ENCODE measurements at places on chromosomes 7 and 10.

DNA sequence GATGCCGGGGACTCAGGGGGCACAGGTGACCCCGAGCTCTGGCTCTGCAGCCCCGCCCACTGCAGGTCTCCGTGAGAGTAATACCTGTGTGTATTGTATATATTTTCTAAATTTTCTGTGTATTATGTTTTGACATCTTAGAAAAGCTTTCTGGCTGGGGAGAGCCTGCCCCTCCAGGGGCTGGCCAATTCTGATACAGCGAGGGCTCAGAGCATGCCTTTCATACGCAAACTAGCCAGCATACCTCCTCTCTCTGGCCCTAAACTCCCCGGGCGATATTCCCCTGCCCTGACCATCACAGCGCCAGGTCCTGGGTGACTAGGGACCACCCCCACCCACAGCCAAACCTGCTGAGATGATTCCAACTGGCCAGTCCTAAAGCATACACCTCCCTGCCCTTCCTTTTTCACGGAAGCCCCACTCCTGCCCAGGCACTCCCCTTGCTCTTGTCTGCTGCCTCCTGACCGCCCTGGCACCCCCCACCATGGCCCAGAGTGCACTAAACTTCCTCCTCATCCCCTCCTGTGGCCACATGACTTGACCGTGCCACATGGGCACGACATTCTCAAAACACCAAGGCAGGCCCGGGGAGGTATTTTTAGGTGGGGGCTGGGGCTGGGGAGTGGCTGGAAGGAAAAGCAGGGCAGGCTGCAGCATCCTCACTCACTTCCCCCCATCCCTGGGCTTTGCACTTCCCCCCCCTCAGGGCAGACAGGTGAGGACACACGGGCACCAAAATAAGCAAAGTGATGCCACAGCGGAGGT is 61.5 kb downstream of the INSIG1 start:
- no peak for DNase-seq

GRCh38 chr10:31774928-31775650 is 153.5 kb downstream of the ARHGAP12 start:
- DNase-seq, result no peak

DNA sequence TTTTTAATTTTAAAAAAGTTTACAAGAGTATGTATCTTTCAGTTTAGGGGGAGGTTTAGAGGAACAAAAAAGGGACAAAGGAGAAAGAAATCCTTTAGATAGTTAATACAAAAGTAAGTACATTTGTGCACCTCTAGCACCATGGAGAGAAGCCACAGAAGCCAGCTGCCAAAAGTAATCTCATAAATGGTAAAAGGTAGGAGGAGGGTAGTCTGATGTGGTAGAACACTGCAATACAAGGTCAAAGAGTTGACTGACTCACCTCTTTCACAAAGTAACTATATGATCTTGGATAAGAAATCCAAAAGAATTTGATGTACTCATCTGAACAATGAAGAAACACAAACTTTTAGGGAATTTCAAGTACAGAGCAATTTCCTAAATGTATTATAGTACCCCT is 68.1 kb downstream of the CNOT4 start:
- no peak for DNase-seq

DNA sequence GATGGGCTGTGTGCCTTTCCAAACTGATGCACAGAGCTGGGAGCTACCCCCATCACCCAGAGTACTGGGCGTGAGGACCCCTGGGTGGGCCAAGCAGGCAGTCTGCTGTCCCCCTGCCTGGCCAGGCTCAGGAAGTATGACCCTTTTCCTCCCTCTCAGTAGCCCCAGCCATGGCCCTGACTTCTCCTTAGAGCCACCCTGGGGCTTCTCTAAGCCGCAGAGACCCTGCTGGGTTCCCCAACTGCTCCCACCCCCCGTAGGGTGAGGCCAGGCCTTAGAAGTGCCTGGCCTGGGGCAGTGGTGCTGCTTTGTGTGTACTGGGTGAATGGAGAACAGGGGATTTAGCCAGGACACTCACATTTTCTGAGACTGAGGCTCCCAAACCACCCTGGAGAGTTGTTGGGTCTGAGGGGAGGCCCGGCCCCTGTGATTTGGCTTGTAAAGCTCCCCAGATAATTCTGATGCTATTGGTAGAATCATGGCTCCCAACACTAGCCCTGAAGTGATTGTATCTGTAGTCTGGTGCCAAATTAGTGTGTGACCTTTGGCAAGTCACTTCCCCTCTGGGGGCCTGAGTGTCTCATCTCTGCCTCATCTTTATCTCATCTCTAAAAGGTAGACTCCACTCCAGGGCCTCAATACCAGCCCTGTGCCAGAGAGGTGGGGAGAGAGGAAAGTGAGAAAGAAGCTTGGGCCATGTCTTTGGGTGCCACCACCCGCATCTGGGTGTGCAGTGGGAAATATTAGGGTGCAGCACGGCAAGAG is 99.7 kb upstream of the PPIF start:
- DNase-seq, result no peak

DNA sequence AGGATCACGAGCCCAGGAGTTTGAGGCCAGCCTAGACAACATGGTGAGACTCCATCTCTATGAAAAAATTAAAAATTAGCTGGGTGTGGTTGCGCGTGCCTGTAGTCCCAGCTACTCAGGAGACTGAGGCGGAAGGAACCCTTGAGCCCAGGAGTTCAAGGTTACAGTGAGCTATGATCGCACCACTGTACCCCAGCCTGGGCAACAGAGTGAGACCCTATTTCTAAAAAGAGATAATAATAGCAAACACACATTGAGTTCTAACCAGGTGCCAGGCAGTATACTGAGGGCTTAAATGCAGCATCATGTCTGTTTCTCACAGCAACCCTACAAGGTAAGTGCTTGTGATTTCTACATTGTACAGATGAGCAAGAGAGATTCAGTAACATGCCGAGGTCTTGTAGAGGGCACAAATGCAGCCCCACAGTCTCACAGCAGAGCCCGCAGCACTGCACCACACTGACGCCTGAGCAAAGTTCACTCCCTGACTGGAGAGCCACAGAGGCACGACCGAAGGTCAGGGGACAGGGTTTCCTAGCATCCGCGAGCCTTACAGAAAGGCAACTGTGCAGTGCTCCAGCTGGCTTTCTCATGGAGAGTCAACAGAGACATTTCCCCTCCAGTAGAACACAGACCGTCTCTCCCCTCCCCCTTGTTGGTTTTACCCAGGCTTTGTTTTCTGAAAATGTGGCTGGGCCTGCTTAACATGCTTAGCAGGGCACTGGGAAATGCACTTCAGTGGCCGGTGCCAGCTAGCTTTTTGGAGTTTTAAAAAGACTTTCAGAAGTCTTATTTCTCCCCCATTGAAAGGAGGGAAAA is 36.5 kb downstream of the PDSS1 start:
- peak; percentile 14 for DNase-seq

DNA sequence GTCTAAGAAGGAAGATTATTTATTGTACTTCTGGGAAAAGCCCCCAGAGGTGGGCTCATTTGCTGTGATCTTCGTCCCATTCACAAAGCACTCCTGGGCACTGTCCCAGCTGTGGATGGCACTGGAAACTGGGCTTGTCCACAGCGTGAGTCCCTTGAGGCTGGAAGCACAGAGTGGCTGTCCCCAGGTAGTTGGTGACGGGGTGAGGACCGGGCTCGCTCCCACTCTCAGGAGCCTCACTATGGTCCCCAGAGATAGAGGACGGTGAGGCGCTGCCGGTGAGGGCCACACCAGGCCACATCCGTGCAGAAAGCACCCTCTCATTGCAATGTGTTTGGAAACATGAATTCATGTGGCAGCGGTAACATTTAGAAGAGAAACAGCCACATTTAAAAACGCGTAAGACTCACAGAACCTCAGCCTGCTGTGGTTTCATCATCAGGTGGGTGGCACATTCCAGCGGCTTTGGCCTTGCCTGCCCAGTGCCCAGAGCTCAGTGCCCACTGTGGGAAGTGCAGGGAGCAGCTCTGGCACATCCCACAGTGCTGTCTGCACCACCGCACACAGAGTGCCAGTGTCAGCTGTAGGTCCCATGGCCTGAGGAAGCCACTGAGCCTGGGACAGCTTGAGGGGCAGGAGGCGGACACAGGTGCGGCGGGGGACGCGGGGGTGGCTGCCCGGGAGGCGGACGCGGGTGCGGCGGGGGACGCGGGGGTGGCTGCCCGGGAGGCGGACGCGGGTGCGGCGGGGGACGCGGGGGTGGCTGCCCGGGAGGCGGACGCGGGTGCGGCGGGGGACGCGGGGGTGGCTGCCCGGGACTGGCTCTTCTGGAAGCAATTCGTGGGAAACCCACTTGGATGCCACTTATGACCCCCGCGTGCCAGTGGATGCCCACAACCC is 449.8 kb downstream of the DNAJB6 start:
- no peak for DNase-seq

DNA sequence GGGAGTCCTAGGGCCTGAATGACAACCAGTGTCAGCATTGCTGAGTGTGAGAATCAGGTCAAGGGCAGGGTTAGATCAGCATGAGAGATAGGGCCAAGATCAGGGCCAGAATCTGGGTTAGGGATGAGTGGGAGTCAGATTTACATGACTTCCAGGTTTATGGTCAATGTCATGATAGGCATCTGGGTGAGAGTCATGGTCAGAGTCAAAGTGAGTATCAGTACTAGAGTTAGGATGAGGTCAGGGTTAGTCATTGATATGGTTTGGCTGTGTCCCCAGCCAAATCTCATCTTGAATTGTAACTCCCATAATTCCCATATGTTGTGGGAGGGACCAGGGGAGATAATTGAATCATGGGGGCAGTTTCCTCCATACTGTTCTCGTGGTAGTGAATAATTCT is 12.3 kb downstream of the MRPS24 start:
- DNase-seq, result no peak

GRCh38 chr7:108282427-108282996 is 152.4 kb upstream of the LAMB4 start:
- DNase-seq, result no peak

DNA sequence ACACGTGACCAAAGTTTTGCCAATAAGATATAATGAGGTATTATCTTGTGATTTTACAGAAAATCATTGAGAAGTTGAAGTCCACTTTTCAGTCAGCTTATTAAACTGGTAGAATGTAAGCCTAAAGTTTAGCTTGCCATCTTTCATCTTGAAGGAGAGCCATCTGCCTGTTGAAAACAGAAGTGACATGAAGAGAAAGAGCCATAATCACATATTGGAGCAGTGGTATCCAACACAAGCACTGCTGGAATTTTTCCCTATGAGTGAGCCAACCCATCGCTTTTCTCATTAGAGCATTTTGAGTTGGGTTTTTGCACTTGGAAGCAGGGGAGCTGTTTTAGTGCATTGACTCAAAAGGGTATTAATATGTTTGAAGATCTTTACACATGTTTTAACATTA is 117.6 kb upstream of the FERD3L start:
- no peak for DNase-seq

GRCh38 chr7:39734633-39735004 is 111.2 kb downstream of the RALA start:
- DNase-seq, result no peak

DNA sequence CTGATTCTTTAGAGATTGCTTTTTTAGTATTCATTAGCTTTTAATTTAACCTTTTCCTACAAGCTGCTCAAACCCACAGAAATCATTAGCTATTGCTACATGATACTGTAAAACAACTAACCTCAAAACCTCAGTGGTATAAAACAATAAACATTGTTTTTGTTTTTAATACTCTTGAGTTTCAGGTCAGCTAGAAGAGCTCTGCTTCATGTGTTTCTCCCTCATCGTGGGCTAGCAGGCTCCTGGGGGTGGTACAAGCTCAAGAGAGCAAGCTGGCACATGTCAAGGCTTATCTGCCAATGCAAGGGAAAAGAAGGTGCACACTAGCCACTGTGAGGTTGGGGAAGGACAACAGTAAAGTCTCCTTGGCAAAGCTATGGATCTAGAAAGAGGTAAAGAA is 232.9 kb upstream of the PHF14 start:
- no peak for DNase-seq

DNA sequence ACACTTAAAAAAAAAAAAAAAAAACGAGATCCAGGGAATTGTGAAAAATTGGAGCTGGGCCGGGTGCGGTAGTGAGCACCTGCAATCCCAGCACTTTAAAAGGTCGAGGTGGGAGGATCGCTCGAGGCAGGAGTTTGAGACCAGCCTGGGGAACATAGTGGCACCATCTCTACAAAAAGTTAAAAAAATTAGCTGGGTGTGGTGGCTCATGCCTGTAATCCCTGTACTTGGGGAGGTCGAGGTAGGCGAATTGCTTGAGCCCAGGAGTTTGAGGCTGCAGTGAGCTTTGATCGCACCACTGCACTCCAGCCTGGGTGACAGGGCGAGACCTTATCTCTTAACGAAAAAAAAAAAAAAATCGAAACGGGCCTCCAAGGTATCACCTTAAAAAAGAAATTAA is 2.0 kb downstream of the CLDN4 start:
- no peak for DNase-seq

DNA sequence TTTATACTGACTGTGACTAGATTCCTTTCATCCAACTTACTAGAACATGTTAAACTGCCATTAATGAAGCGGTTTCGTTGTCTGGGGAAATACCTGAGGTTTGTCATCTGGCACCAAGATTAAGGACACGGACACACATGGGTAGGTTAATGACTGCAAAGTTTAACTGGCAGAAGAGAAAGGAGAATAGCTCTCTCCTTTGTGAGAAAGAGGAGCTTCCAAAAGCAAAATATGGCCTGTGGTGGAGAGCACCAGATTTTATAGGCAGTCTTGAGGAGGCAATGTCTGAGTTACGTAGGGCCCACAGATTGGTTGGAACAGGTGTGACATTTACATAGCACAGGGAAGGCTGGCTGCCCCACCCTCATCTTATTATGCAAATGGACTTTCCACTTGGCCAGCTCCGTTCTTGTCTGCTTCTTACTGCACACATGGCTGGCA is 1193.0 kb upstream of the CELF2 start:
- DNase-seq, result no peak

GRCh38 chr7:66182920-66183319 is 22.2 kb upstream of the TPST1 start:
- DNase-seq, result no peak

DNA sequence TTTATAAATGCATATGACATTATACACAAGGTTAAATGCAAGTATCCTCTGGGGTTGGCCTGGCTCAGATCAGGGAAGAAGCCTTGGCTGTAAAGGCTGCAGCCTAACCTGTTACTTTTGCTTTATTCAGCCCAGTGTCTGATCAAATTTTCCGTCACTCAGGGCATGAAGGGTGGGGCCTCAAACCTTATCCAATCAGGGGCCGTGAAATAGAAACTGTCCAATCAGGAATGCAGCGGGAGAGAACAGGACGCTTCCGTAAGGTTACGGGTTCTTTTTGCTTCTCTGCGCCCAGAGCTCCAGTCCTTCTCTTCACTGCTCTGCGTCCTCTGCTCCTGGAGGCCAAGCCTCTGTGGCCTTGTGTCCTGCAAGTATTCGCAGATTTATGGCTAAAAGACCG is at the start of gene ZNF716:
Gene ZNF716, plus strand, starts transcription at position 274 of the 400 bp plus-strand sequence. Its CDS starts 112 bp downstream, at position 386.
- DNase-seq, result no peak

DNA sequence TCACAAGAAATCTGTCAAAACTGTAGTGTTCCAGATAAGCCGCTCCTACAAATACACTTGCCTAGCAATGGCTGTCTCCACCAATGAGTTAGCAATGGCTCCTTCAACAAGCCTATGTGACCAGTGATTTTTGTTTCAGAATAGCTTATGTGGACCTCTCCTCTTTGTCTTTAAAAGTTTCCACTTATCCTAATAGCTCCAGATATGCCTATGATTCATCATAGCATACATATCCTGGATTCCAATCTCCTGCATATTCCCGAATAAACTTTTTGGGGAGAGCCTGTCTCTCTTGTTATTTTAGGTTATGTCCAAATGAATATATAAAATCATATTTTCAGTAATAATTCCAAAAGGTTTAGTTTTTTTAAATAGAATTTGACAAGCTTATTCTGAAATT is 510.6 kb downstream of the ARL4A start:
- DNase-seq, result no peak

Measured in NCI-H748 treated with DMSO at 0.1 percent for 48 hours (cell line).